ENCODE measurements at places on chromosomes 6 and 20.

DNA sequence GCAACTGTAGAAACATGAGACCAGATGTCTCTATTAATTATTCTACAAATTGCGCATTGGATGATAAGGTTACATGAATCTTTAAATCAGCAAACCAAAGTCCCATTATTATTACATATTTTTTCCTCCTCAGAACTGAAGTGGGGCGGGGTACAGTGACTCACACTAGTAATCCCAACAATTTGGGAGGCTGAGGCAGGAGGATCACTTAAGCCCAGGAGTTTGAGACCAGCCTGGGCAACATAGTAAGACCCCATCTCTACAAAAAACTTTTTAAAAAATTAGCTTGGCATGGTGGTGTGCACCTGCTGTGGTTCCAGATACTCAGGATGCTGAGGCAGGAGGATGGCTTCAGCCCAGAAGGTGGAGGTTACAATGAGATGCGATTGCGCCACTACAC, 29.0 kb downstream of the HFE start:
- no peak for DNase-seq

- DNase-seq = no peak
These were observed 297.8 kb downstream of the GJA1 start for GRCh38 chr6:121733234-121733633.

DNA sequence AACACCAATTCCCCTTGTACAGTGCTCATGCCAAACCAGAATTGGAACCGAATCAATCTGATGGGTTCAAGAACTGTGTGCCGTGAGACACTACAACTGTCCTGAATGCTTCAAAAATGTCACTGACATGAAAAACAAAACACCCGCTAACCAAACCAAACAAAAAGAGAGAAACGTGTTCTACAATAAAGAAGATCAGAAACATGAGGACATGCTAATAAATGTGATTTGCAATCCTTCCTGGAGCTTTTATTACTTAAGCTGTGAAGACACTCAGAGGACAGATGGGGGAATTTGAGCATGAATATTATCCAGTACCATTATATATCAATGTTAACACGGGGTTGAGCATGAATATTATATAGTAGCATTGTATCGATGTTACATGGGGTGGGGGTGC, 72.2 kb upstream of the NFATC2 start:
- no peak for DNase-seq

DNA sequence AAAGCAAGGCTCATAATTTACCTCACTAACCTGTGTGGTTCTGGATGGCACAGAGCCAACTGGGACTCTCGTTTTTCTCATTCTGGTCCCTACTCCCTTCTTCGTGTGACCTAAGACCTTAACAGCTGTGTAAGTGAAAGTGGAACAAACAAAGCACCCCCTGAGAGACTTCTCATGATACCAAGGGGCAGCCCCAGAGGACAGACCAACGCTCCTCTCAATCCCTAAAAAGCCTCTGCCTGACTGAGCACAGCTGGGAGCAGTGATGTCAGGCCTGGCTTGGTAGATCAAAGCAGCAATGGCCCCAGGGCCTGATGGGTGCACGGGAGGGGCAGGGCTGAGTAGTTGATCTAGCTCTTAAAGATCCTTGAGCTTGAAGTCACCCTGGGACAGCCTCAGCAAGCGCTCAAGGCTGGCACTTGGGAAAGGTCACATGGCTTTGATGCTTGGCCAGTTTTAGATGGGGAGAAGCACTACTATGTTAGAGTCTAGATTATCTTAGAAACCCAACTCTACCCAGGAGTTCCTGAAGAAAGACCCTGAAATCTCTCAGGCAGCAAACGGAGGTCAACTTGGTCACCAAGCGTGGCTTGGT, 16.2 kb upstream of the TGM2 start:
- no peak for DNase-seq

- peak; percentile 47 for DNase-seq
These were observed 21.2 kb downstream of the THEMIS start for GRCh38 chr6:127879685-127880084.

DNA sequence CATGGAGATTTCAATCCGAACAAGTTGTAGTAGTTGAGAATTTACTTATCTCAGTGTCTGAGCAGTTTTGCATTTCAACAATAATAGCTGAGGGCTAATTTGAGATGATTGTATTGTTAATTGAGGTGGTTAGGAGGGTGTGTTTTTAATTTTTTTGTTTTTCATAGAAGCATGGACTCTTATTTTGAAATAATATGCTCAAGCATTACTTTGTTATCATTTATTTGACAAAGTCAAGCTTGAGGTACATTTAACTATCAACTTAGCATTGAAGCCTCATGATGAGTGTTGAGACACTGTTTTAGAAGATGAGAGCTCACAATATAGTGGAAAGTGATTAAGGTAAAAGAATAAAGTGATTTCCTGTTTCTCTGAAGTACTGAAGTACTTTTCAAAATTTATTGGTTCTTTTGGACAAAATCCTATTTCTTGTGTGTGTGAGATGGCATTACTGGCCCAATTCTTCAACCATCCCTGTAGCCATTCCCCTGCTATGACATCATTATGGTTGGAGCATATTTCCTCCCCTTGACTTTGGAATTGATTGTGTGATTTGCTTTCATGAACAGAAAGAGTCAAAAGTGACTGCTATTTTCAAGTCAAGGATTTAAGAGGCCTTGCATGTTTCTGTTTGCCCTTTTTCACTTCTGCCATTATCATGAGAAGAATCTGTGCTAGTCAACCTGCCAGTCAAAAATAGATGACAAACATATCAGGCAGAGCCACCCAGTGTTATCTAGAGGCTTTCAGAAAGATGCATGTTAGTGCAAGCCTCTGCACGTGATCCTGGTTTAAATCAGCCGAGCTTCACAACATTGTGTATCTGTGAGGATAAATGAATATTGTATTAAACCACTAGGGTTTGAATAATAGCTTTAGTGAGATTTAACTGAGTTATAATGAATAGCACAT, 1112.3 kb upstream of the CITED2 start:
- DNase-seq = no peak

Data from activated CD4-positive, alpha-beta T cell treated with anti-CD3 and anti-CD28 coated beads for 36 hours (primary cell).